ENCODE measurements at places on chromosomes 1 and 21.

DNA sequence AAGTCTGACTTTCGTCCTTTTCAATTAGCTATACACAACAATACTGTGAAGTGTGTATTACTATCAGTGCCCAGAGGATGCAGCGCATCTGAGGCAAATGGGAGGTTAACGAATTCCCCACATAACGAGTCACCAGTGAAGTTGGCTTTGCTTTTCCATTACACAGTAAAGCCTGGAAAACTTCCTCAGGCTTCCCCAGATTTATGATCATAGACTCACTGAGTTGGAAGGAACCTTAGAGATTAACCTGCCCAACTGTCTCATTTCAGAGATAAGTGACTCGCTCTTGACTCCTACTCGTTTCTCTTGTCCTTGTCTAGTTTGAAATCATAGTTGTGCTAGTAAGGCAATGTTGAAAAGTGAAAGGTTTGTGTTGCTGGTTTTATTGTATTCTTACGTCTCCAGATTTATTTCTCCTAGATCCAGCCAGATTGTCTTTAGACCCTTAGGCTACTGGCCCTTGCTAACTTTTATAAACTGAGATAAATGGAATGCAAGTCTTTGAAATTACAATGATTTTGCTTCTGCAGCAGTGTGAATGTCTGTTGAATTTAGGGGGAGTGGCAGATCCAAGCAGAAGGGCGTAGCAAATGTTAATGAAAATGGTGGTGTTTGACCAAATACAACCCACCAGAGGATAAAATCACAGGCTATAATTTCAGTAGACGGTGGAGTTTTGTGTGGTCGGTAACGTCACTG is 17.3 kb downstream of the S1PR1 start:
- DNase-seq = no peak

- no peak for DNase-seq
These were observed 75.1 kb downstream of the PHTF1 start for GRCh38 chr1:113684153-113684541.

- no peak for DNase-seq
These were observed 74.6 kb downstream of the DPT start for GRCh38 chr1:168654198-168654915.

- no peak for DNase-seq
These were observed 29.1 kb downstream of the AK5 start for GRCh38 chr1:77310924-77311323.

- no peak for DNase-seq
These were observed 62.1 kb upstream of the CD55 start for GRCh38 chr1:207259391-207259790.

GRCh38 chr1:206081856-206082255 is 28.9 kb downstream of the RHEX start:
- DNase-seq = no peak

GRCh38 chr1:107358619-107359327 is 217.9 kb downstream of the NTNG1 start:
- DNase-seq = no peak

DNA sequence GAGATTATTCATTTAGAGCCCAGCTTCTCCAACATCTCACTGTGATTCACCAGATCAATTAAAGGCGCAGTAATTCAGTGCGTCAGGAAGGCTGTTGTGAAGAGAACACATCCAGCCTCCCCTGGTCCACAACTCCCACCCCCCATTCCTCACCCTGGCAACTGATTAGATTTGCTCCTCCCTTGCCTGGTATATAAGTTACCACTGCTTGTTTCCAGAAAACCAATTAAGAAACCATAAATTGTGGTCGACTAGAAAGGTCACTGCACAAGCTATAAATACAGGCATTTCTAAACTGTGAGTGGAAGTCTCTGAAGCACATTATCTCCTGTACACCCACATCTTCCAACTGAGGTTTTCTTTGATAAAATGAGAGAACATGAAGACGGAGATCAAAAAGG is 41.9 kb downstream of the FAM163A start:
- DNase-seq = no peak

GRCh38 chr21:26280775-26281174 is 110.2 kb upstream of the APP start:
- DNase-seq = no peak

GRCh38 chr1:210687582-210688279 is 359.0 kb downstream of the HHAT start:
- DNase-seq = no peak

GRCh38 chr1:196651637-196652215 is at the start of gene CFH:
Gene CFH (plus strand): TSS chr1:196652043. CDS start chr1:196652118, 75 bp downstream.
- DNase-seq = peak; percentile 55

GRCh38 chr1:79105500-79105899 is 99.0 kb upstream of the ADGRL4 start:
- no peak for DNase-seq

DNA sequence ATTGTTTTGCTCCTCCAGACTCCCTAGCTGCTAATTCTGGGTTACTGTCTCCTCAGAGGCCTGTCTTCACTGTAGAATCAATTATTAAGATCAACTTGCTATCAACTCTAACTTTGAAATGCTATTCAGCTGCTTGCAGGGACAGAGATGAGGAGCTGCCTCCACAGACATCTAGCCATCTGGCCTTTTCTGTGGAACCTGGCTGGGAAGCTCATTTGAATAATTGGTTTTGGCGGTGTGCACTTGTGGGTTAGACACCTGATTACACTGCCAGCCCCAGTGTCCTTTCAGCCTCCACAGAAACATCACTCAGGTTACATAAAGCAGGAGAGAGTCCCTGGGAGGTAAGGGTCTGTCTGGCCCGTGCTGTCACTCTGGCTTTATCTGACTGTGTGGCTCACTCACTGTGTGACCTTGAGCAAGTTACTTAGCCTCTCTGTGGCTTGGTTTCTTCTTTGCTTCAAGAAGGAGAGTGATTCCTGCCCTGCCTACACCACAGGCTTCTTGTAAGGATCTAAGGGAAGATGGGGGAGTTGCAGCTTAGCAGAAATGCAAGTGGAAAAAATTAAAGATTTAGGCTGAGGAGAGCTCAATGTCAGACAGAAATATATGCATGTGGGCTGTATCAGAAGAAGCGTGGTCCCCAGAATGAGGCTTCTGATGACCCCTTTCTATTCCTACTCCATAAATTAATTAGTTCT is 131.6 kb downstream of the BEND5 start:
- DNase-seq = no peak

DNA sequence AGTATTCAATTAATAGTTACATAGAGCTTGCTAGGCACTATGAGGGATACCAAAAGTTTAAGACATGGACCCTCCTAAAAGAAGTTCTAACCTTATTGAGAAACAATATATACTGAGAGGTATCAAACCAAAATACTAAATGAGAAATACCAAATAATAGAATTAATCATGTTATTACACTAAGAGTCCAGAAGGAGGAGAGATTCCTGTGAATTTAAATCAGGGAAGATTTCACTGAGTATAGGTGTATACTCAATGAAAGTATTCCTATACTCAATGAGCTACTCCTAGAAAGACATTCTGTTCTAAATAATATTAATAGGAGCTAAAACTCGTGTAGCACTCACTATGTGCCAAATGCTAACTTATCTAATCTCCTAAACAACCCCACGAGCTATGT is 9.4 kb downstream of the CR1L start:
- DNase-seq = no peak

DNA sequence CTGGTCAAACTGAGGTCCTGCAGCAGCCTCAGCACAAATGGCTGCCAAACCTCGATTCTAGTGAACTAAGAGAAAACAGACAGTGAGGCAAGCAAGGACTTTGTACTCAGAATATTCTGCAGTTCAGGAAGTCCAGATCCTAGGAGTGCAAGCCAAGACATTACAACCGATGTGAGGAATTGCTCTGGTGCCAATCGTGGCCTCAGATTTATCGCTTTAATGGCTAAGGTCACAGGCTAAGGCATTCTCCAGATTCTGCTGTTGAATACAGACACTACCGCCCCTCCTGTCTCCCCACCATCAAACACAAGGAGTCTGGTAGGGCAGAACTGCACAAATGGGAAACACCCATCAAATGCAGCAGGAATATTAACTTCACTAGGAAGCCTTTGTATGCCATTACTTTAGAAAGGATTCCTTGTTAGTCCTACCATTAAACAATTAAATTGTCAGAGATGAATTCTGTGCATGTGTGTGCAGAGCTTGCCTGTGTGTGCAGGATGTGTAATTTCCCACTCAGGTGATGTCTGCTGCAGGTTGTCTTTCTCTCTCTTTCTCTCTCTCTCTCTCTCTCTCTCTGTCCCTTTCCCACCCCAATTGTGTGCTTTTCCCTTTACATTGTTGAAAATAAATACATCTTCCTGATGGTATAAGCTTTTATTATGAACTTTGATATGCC is 9.2 kb upstream of the SERTAD4 start:
- no peak for DNase-seq

DNA sequence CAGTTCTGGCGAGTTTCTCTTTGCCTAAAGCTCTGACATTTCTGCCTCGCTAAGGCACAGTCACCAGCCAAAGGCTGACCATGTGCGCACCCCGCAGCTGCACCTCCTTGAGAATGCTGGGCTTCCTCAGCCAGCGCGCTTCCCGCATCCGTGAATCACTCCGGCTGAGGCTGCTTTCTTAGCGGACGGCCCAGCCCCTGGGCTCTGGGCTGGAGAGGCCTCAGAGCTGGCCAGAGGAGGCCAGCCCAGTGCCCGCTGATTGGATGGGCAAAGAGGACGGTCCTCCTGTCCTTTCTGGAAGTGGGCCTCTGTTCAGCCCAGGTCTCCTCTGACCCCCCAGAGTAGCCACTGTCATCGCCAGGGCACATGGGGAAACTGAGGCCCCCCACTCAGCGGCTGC is 56.1 kb downstream of the PRDM16 start:
- no peak for DNase-seq

DNA sequence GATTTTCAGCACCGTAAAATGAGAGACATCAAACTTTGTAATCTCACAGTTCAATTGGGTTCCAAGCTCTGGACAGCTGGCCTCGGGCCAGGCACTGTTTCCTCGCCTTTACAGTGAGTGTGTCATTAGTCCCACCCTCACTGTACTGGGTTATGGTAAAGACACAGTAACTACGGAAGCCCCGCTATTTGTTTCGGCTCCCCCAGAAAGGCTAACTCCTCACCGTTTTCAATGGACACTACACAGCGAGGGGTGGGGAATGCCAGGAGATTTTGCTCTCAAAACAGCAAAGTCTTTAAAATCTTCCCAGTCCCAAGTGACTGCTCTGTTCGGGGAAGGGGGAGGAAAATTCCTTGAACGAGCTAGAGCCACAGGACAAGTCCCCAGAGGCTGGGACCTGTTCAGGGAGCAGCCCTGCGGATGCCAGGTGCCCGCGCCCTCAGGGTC is 757 bp upstream of the SPSB1 start:
- DNase-seq = peak; percentile 67

GRCh38 chr1:167110586-167110985 is 16.7 kb downstream of the STYXL2 start:
- DNase-seq = no peak

- no peak for DNase-seq
These were observed 1.0 kb upstream of the HAO2 start for GRCh38 chr1:119367432-119368124.

DNA sequence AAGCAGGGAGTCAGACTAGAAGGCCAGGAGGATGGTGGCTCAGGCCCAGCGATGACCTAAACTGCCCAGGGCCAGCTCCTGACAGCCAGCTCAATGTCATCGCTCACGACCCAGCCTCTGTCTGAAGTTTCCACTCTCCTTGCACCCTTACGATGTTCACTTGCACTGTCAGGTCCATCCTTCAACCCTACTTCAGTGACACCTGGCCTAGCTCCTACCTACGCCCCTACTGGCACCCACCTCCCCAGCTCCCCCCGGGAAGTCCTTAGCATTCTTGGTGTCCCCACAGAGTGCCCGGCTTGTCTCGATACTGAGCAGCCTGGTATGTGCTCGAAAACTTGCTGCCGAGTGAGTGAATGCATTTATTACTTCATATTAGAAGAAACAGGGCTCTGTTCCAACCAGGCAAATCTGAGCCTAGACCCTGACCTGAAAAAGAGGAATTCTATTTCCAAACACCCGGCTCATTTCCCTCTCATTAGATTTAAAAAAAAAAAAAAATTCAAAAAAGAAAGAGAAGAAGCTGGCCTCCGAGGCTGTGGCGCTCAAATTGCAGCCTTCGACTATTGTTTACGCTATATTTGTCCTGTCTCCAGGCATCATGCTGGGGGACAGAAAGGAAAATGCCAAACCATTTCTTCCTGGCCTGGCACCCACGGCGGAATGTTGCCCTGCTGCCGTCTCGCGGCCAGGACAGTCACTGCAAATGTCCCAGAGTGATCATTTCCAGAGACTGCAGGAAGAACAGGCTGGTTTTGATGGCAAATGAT is 29.8 kb upstream of the LRRC38 start:
- no peak for DNase-seq

- no peak for DNase-seq
These were observed 5.1 kb downstream of the BEND5 start for GRCh38 chr1:48771561-48771960.

DNA sequence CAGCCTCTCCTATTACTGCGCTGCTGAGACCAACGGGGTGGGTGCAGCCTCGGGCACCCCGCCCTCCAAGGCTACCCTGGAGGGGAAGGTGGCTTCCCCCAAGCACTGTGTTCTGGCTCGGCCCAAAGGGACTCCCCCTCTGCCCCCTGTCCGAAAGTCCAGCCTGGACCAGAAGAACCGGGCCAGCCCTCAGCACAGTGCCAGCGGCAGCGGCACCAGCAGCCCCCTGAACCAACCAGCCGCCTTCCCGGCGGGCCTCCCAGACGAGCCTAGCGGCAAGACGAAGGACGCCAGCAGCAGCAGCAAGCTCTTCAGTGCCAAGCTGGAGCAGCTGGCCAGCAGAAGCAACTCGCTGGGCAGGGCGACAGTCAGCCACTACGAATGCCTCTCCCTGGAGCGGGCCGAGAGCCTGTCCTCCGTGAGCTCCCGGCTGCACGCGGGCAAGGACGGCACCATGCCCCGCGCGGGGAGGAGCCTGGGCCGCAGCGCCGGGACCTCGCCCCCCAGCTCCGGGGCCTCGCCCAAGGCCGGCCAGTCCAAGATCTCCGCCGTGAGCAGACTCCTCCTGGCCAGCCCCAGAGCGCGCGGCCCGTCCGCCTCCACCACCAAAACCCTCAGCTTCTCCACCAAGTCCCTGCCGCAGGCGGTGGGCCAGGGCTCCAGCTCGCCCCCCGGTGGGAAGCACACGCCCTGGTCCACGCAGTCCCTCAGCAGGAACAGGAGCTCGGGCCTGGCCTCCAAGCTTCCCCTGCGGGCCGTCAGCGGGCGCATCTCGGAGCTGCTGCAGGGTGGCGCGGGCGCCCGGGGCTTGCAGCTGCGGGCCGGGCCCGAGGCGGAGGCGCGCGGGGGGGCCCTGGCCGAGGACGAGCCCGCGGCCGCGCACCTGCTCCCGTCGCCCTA is 533.1 kb downstream of the KIF26B start:
- no peak for DNase-seq

DNA sequence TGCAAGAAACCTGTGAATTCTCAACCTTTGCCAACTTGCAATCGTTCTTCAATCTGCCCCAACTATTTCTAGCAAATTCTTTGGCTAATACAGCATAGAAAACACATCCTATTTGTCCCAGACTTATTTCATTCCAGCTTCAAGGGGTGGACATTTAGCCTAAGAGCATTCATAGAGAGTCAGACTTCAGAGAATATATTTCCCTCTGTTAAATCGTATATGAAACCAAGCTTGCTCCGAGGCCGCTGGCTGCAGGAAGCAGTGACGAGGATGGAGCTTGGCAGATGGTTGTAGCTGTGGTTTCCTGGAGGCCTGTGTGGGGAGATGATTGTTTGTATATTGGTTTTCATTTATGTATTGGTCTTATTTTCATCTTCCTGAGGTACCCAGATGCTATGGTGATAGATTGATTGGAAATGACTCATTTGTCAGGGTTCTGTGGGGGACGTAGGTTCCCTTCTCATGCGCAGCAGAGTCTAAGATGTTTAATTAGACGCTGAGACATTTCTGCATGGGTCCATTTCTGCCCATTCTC is 26.1 kb downstream of the MAN1C1 start:
- no peak for DNase-seq

- no peak for DNase-seq
These were observed 24.4 kb upstream of the GPR153 start for GRCh38 chr1:6285336-6285735.

All from retinal pigment epithelial cell (primary cell).